HEK293T (cell line): ENCODE measurements at places on chromosomes 3 and 15.
A peak's percentile ranks its signal among the peaks of the same experiment; 100 is the strongest.

DNA sequence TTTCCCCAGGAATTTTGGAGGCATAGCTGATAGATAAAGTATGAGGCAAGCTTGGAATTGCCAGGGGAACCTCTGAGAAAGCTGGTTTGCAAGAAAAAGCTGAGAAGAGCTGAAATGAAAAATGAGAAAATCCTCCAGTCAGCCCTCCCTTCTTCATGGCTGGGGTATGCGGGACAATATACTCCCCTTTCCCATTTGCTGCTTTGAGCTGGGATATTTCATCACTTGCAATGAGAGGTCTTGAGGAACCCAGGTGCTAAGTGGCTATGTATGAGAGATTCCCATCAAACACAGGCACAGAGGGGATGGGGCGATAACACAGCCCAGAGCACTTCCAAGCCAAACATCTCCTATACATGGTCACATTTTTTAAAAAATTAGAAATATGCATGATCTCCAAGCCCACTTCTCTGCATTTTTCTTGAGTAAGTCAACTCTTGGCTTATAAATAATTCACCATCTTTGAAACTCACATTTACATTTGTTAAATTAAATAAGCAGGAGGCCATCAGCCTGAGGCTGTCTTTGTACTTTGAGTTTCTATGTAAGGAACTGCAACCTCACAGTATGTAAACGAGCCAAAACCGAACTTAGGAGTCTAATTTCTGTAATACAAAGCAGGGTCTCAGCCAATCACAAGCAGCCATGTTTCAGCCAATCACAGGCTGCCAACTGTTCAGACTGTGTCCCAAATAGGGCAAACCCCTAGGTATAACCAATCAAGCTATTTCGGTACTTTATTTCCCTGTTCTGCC lies 983.6 kb upstream of the NR2F2 start:
- DNase-seq: no peak

DNA sequence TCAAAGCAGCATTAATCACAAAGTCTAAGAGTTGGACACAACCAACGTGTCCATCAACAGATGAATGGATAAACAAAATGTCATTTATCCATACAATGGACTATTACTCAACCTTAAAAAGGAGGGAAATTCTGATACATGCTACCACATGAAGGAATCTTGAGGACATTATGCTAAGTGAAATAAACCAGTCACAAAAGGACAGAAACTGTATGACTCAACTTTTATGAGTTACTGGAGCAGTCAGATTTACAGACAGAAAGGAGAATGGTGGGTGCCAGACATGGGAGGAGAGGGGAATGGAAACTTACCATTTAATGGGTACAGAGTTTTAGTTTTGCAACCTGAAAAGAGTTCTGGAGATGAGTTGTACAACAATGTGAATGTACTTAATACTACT lies 43.0 kb upstream of the SEC13 start:
- DNase-seq: no peak

DNA sequence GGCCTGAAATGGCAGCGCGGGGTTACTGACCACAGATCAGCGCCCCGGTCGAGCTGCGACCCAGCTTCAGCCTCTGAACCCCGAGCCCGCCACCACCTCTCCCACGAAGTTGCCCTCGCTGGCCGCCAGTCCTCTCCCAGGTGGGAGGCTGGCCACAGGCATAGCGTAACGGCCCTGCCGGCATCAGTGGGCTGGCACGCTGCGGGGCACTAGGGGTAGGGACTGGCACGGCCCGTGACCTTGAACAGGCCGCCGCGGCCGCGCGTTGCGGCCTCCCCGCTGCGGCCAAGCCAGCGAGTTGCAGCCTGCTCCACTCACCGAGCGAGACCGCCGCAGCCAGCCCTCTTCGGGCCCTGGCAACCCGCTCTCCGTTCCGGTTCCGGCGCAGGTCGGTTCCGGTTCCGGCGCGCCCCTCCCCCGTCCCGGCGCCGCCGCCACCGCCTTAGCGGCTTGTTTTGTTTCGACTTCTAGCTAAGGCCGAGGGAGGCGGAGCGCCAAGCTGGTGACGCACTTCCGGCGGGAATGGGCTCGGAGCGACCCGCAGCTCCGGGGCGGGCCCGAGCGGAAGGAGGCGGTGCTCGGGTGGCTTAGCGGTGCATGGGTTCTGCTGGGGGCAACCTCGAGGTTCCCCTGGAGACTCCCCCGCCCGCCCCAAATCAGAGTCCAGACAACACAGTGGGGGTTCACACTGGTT lies at the start of gene USP19:
Gene USP19, minus strand, starts transcription at position 386 of the 694 bp plus-strand sequence. CDS start 1,678 bp downstream, outside the sequence.
- peak; percentile 96 for DNase-seq

GRCh38 chr15:76059320-76060117 lies at the start of gene TMEM266:
TMEM266 (plus strand) TSS chr15:76059985; CDS start chr15:76134264, 74,279 bp downstream.
- DNase-seq: peak; percentile 90

- DNase-seq: no peak
These were observed 226.6 kb downstream of the ADAMTSL3 start for GRCh38 chr15:83880529-83880928.

DNA sequence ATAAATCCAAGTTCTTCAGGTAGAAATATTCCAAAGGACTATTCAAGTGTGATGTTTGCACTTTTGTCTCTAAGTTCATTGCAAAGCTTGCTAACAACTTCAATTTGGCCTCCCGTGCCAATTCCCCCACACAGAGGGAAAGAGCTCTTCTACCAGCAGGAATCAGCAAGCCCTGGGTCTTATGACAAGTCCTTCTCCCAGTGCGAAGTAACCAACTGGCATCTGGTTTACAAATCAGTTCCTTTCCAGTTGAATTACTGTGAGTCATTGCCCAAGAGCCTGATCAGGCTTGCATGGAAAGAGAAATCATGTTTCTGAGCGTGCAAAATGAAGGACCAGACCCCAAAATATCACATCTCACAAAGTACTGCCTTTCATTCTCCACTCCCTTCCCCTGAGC lies 62.7 kb upstream of the SLCO3A1 start:
- no peak for DNase-seq

GRCh38 chr3:72520690-72521308 lies 327.4 kb downstream of the SHQ1 start:
- no peak for DNase-seq

- no peak for DNase-seq
These were observed 621.8 kb downstream of the ZIC1 start for GRCh38 chr3:148030975-148031374.

DNA sequence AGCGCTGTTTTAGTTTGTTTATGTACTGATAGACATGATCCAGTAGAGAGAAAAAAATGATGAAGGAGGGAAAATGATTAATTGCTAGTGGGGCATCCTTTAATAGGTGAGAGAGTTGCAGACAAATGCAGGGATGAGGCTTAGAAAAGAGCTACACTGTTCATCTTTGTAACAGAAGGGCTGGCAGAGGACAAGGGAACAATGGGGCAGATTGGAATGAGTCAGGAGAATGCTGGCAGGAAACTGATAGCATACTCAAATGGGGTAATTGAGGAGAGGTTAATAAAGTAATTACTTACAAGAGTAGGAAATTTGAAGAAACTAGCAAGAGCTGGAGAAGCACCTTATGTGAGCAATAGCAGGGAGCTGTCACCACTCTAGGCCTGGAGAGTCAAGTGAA lies 170.9 kb downstream of the OXSM start:
- no peak for DNase-seq

DNA sequence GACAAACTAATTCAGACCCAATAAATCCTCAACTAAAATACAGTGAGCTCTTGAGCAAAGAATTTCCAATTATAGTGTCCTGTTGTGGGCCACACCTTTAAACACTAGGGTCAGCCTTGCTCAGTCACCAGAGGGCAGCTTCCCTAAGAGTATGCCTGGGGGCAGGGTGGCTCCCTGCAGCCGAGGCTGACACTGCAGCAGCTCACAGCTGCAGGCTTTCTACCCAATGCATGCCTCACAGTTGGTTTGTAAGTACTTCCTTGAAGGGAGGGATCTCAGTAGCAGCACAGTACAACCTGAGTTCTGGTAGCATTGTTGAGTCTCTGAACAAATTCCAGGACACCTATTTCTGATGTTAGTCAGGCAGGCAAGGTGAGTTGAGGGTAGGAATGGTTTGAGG lies 335.6 kb downstream of the TUSC7 start:
- no peak for DNase-seq

DNA sequence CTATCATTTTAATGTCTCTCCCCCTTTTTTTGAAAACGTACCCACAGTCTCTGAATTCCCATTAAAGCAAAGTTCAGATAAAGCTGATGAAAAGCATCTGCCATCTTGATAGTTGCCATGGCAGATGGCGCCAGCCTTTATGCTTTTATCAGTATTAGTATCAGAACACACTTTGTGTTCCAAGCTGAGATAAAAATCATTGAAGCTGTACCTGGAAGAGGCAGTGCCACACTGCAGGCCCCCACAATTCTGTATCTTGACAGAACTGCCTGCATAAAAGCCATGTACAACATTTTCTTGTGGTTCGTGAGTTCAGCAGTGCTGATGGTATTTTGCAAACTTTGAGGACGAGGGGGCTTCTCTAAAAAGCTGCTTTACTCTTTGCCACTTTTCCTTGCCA lies 311.7 kb downstream of the SATB1 start:
- DNase-seq: no peak
